ENCODE measurements at places on chromosomes 7 and 10. TPM values are rescaled to one million over a fixed set of nuclear protein-coding genes. Genes with fewer than 3 reads are reported as not detected.
A peak's percentile ranks its signal among the peaks of the same experiment; 100 is the strongest.

DNA sequence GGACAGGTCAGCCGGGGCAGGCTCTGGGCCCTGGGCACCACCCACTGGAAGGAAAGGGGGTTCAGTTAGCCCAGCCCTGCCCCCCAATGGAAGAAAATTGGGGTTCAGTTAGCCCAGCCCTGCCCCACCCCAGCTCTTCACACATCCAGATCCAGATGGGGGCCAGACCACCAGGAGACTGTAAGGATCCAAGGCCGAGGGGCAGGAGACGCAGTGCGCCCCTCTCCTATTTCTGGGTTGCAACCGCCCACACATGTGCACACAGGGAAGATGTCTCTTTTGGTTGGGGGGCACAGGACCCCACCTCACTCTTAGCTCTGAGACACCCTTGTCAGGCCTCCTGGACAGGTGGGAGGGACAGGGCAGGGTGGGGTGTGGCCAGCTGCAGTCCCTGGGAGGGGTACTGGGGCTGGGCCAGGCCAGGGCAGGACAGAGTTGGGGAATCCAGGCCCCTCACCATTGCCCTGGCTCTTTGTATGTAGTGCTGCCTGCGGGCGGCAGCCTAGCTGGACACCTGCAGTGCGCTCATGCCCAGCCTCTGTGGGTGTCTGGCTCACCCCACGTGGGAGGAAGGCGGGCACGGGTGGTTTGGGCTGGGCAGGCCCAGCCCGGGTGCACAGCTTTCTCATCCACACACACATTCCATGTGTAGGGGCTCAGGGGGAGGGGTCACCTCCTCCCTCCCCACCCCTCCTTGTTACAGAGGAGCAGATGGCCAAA lies 141.2 kb downstream of the LHPP start:
- H3K4me1 ChIP-seq: no peaks in the 10 kb centered on the region
- H3K27ac ChIP-seq: no peak overlapping the region
- H3K36me3 ChIP-seq: no peaks in the 10 kb centered on the region
- no peak for DNase-seq
- H3K27me3 ChIP-seq: no peaks in the 10 kb centered on the region
- no peak overlapping the region for H3K4me3 ChIP-seq

The TWIST1 gene
- polyA plus RNA-seq: 0.24 TPM

The POM121L12 gene
- polyA plus RNA-seq: not detected

The NUTM2A gene
- polyA plus RNA-seq: 0.21 TPM

The PON1 gene
- polyA plus RNA-seq: 2.1 TPM

The NUTM2B gene
- polyA plus RNA-seq: not detected

GRCh38 chr7:5396542-5396941 lies 27.1 kb downstream of the TNRC18 start:
- H3K4me3 ChIP-seq: no peak overlapping the region
- no peak for DNase-seq
- no peaks in the 10 kb centered on the region for H3K4me1 ChIP-seq
- no peak overlapping the region for H3K27ac ChIP-seq

The SCIN gene
- polyA plus RNA-seq: 0.92 TPM

The AKR1D1 gene
- polyA plus RNA-seq: not detected

The TMEM209 gene
- 26.2 TPM for polyA plus RNA-seq

The CNTNAP2 gene
- 43.9 TPM for polyA plus RNA-seq

GRCh38 chr10:103872137-103872931 lies 17.0 kb upstream of the SH3PXD2A start:
- no peaks in the 10 kb centered on the region for H3K36me3 ChIP-seq
- no peak overlapping the region for H3K27ac ChIP-seq
- H3K4me3 ChIP-seq: no peak overlapping the region
- DNase-seq: no peak
- H3K4me1 ChIP-seq: no peaks in the 10 kb centered on the region

GRCh38 chr10:129836253-129836652 lies 127.8 kb downstream of the EBF3 start:
- no peaks in the 10 kb centered on the region for H3K27me3 ChIP-seq
- H3K27ac ChIP-seq: no peak overlapping the region
- H3K36me3 ChIP-seq: no peaks in the 10 kb centered on the region
- no peak overlapping the region for H3K4me3 ChIP-seq
- no peaks in the 10 kb centered on the region for H3K4me1 ChIP-seq
- DNase-seq: no peak

DNA sequence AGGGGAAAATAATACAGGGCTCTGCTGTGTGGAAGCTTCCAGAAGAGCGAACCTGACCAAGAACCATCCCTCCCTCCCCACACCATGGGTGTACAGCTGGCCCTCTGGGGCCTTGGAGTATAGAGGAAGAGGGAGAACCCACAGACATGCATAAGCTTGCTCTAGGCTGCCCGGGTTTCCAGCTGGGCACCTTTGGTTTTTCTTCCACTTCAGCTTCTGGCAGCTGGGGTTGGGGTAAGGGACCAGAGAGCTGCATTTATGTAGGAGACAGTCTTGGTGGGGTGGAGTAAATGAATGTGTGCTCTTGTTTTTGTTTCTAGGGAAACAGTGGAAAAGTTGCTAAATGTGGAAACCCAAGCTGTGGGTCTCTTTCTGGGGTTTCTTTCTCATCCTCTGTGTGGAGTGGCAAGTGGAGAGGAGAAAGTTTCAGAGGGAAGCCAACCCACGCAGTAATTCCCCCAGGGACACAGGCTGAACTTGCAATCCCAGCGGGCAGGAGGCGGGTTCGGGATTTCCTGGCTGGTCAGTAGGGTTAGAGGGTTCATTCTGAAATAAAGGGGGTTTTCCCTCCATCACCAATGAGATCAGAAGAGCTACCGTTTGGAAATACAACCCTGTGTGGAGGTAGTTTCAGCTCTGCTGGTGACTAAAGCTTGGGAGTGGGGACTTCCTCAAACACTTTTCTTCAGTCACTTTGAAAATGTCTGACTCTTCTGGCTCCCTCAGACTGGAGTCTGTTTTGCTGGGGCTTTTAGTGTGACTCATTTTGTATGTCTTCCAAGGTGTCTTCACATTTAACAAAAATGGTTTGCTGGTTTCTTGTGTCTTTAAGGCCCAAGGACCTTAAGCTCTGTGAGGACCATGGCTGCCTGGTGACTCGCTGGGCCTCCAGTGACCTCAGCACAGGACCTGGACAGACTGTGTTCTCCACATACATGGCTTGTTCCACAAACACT lies 22.2 kb upstream of the SRGN start:
- H3K4me1 ChIP-seq: no peaks in the 10 kb centered on the region
- no peak overlapping the region for H3K4me3 ChIP-seq
- H3K36me3 ChIP-seq: no peaks in the 10 kb centered on the region
- no peak for DNase-seq
- H3K27ac ChIP-seq: no peak overlapping the region

- H3K36me3 ChIP-seq: 0 out of 2 replicates have a peak, but pooled peaks cover 5% of the 10 kb centered on the region
- no peak overlapping the region for H3K4me3 ChIP-seq
- peaks cover 19% of the 10 kb centered on the region for H3K4me1 ChIP-seq
- no peaks in the 10 kb centered on the region for H3K27me3 ChIP-seq
These were observed 9.6 kb upstream of the STRA8 start for GRCh38 chr7:135224027-135224426.

GRCh38 chr7:44449584-44449928 lies 40.9 kb downstream of the NUDCD3 start:
- no peak overlapping the region for H3K27ac ChIP-seq
- peaks cover 13% of the 10 kb centered on the region for H3K4me1 ChIP-seq
- H3K4me3 ChIP-seq: no peak overlapping the region
- DNase-seq: no peak

GRCh38 chr10:128065881-128066534 lies 60.2 kb downstream of the MKI67 start:
- no peaks in the 10 kb centered on the region for H3K36me3 ChIP-seq
- H3K27ac ChIP-seq: no peak overlapping the region
- no peaks in the 10 kb centered on the region for H3K27me3 ChIP-seq
- H3K4me3 ChIP-seq: no peak overlapping the region

GRCh38 chr10:72171175-72171630 lies 44.6 kb upstream of the ANAPC16 start:
- no peak overlapping the region for H3K27ac ChIP-seq
- H3K4me1 ChIP-seq: no peaks in the 10 kb centered on the region
- no peaks in the 10 kb centered on the region for H3K27me3 ChIP-seq
- H3K4me3 ChIP-seq: no peak overlapping the region
- DNase-seq: no peak

GRCh38 chr10:61882621-61883370 lies 18.7 kb upstream of the ARID5B start:
- DNase-seq: no peak
- H3K36me3 ChIP-seq: no peaks in the 10 kb centered on the region
- H3K4me3 ChIP-seq: no peak overlapping the region
- no peaks in the 10 kb centered on the region for H3K27me3 ChIP-seq
- no peaks in the 10 kb centered on the region for H3K4me1 ChIP-seq
- H3K27ac ChIP-seq: no peak overlapping the region

GRCh38 chr10:70169649-70170364 lies 507 bp downstream of the SAR1A start:
- no peaks in the 10 kb centered on the region for H3K36me3 ChIP-seq
- peaks cover 6% of the 10 kb centered on the region for H3K4me1 ChIP-seq
- DNase-seq: peak; percentile 33
- peak overlapping the region; percentile 91 for H3K4me3 ChIP-seq

GRCh38 chr10:99430451-99431189 lies at the start of gene GOT1:
GOT1 (minus strand) TSS chr10:99430624; CDS start chr10:99430565, 59 bp downstream.
- no peaks in the 10 kb centered on the region for H3K27me3 ChIP-seq
- H3K4me1 ChIP-seq: peaks cover 6% of the 10 kb centered on the region
- H3K4me3 ChIP-seq: peak within 1 kb of the TSS; percentile 77
- peak; percentile 99 for DNase-seq
- peak within 1 kb of the TSS; percentile 68 for H3K27ac ChIP-seq
- 0 out of 2 replicates have a peak, but pooled peaks cover 2% of the 10 kb centered on the region for H3K36me3 ChIP-seq

GRCh38 chr7:36659172-36659516 lies 65.2 kb downstream of the AOAH start:
- no peaks in the 10 kb centered on the region for H3K27me3 ChIP-seq
- H3K4me1 ChIP-seq: peaks cover 53% of the 10 kb centered on the region
- peak overlapping the region; percentile 53 for H3K27ac ChIP-seq
- peak; percentile 45 for DNase-seq

DNA sequence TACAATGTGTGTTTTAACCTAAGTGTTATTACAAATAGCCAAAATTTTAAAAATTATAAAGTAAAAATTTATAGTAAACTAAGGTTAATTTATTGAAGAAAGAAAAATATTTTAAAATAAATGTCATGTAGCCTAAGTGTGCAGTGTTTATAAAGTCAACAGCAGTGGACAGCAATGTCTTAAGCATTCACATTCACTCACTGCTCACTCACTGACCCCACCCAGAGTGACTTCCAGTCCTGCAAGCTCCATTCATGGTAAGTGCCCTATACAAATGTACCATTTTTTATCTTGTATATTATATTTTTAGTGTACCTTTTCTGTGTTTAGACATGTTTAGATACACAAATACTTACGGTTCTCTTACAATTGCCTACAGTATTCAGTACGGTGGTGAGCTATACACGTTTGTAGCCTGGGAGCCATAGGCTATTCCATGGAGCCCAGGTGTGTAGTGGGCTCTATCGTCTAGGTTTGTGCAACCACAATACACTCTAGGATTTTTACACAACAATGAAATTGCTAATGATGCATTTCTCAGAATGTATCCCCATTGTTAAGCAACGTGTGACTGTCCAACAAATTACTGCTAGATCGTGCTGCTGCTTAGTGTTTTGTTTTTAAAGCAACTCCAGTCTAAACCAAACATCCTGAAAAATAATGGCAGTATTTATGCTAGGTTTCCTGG lies 108.9 kb upstream of the NAMPT start:
- H3K4me3 ChIP-seq: no peak overlapping the region
- DNase-seq: no peak
- H3K27me3 ChIP-seq: no peaks in the 10 kb centered on the region
- H3K4me1 ChIP-seq: no peaks in the 10 kb centered on the region
- no peak overlapping the region for H3K27ac ChIP-seq

All from GM23338 (cell line).